ENCODE measurements at places on chromosomes 2 and 18. TPM values are rescaled to one million over a fixed set of nuclear protein-coding genes. Genes with fewer than 3 reads are reported as not detected.

GRCh38 chr2:219286436-219287115, 7.4 kb downstream of the DNAJB2 start:
- DNase-seq, result no peak
- peaks cover 7% of the 10 kb centered on the region for H3K4me1 ChIP-seq
- H3K27ac ChIP-seq, result no peak overlapping the region
- H3K27me3 ChIP-seq, result no peaks in the 10 kb centered on the region
- H3K4me3 ChIP-seq, result no peak overlapping the region

DNA sequence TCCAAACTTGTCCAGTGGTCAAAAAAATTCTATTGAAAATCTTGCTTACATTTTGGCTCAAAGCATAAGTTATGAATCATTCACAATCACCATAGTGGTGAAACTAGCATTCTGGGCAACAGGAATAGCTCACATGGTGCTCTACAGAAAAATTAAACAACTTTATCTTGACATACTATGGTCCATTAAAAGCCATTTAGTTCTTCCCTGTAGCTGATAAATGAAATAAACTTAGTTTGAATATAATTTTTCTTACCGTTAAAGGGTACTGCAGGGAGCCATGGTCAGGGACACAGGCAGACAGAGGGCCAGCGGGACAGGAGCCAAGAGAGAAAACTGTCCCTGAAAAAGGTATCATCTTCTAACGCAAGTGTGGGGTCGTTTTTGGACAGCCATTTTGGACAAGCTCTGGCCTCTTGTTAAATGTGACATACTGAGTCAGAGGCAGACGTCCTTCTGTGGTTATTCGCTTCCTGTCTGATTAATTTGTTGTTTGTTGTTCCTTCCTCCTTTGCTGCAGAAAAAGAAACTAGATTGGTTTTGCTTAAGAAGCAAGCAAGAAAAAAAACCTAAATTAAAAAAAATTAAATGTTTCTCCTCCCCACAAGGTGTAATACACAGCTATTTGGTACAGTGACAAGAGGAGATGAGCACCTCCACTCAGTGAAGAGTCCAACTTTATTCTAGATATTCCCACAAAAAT, at the start of gene WIPF1:
TSS of gene WIPF1 (minus strand) at position 460 of the 703 bp plus-strand sequence. CDS start 12,231 bp downstream, outside the sequence.
- peak within 1 kb of the TSS; percentile 95 for H3K27ac ChIP-seq
- peak within 1 kb of the TSS; percentile 88 for H3K4me3 ChIP-seq
- no peaks in the 10 kb centered on the region for H3K27me3 ChIP-seq
- DNase-seq, result peak; percentile 75
- peaks cover 28% of the 10 kb centered on the region for H3K36me3 ChIP-seq
- peaks cover 46% of the 10 kb centered on the region for H3K4me1 ChIP-seq

GALR1 gene
- not detected for total RNA-seq

DNA sequence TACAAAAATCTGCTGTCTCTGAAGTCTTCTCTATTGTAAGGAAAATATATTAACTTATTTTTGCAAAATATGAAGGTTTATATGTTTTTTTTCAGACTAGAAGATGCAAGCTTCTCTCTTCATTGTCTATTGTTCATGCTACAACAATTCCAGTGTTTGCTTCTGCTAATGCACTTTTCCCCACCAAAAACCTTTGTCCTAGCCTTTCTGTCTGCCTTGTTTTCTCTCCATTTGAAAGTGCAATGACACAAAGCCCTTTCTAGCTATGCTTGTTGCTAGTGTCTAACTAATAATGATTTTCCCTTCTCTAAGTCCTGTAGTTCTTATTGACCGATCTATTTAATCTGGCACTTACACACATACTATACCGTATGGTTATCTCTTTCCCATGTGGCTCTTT, 369.5 kb upstream of the CELF4 start:
- DNase-seq, result no peak
- H3K4me3 ChIP-seq, result no peak overlapping the region

DNA sequence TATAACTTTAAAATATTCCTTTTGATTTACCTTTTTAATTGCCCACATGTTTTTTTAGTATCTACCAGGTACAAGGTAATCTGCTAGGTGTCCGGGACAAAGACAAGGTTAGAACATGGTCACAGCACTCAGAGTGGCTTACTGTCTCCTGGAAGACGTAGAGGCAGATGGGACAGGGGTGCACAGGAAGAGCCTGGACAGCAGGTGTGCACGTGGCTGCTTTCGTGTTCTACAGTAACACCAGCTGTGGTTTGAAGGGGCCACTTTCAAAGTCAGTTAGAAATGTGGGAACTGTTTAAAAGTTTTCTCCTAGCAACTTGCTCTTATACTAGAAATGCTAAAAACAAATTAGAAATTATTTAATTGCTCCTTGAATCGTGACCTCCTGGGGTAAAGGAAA, 102.9 kb upstream of the ALPP start:
- H3K36me3 ChIP-seq, result peaks cover 6% of the 10 kb centered on the region
- no peaks in the 10 kb centered on the region for H3K4me1 ChIP-seq
- no peak for DNase-seq
